ENCODE measurements at places on chromosomes 1 and 21. TPM values are rescaled to one million over a fixed set of nuclear protein-coding genes. Genes with fewer than 3 reads are reported as not detected.

GRCh38 chr1:93992190-93992589, 83.0 kb upstream of the GCLM start:
- DNase-seq = no peak

- DNase-seq = no peak
Measured at GRCh38 chr1:228836427-228836826, 101.1 kb downstream of the RHOU start.

CASQ2 gene
- not detected for polyA plus RNA-seq

SPRR3 gene
- polyA plus RNA-seq = not detected

EEIG2 gene
- polyA plus RNA-seq = 3.8 TPM

- DNase-seq = peak; percentile 58
Measured at GRCh38 chr1:230359992-230360668, 66.0 kb downstream of the PGBD5 start.

- peak; percentile 59 for DNase-seq
Measured at GRCh38 chr1:210764536-210764935, 369.4 kb downstream of the KCNH1 start.

ZBTB8A gene
- 5.4 TPM for polyA plus RNA-seq

Data from BJ (cell line).